ENCODE measurements at places on chromosomes 12 and 14. TPM values are rescaled to one million over a fixed set of nuclear protein-coding genes. Genes with fewer than 3 reads are reported as not detected.

Gene DIO2
- 1.8 TPM for total RNA-seq

Gene C12orf42
- not detected for total RNA-seq

Gene DHRS4L2
- 20.0 TPM for total RNA-seq

Gene CYP46A1
- total RNA-seq = 2.0 TPM

Gene AMN
- total RNA-seq = not detected

Gene PRICKLE1
- total RNA-seq = 12.2 TPM

Gene POTEG
- total RNA-seq = not detected

GRCh38 chr12:42283739-42284138 lies 42.2 kb downstream of the ZCRB1 start:
- no peaks in the 10 kb centered on the region for H3K4me1 ChIP-seq
- H3K27ac ChIP-seq = no peak overlapping the region
- DNase-seq = no peak
- H3K36me3 ChIP-seq = no peaks in the 10 kb centered on the region
- no peak overlapping the region for H3K4me3 ChIP-seq

GRCh38 chr14:53951627-53952303 lies 4.9 kb downstream of the BMP4 start:
- DNase-seq = no peak
- H3K27me3 ChIP-seq = peaks cover 7% of the 10 kb centered on the region
- H3K4me3 ChIP-seq = peak overlapping the region; percentile 49
- peak overlapping the region; percentile 83 for H3K27ac ChIP-seq
- no peaks in the 10 kb centered on the region for H3K36me3 ChIP-seq

DNA sequence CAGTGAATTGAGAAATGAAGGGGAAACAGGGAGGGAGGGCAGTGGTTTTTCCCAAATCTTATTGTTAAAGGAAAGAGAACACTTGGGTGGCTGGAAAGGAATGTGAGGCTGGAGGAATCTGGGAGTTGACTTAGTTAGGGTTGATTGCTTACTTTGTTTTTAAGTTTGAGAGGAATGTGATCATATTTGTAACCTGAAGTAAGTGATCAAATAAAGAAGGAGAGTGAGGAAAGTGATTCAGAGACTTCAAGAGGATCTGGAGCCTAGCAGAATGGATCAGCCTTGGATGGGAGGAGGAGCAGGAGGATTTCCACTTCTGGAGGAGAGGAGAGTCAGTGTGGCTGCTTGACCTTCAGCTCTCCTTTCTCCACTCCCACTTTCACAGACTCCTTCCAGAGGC lies 6.0 kb upstream of the LRP6 start:
- H3K27ac ChIP-seq = no peak overlapping the region
- H3K36me3 ChIP-seq = no peaks in the 10 kb centered on the region
- peaks cover under 1% of the 10 kb centered on the region for H3K4me1 ChIP-seq
- DNase-seq = no peak

- H3K4me3 ChIP-seq = no peak overlapping the region
- H3K36me3 ChIP-seq = no peaks in the 10 kb centered on the region
- H3K27ac ChIP-seq = no peak overlapping the region
- no peak for DNase-seq
- H3K27me3 ChIP-seq = no peaks in the 10 kb centered on the region
Measured at GRCh38 chr12:69653703-69654102, 43.0 kb upstream of the LRRC10 start.

- H3K4me3 ChIP-seq = no peak overlapping the region
- H3K36me3 ChIP-seq = peaks cover 19% of the 10 kb centered on the region
- no peak overlapping the region for H3K27ac ChIP-seq
- H3K4me1 ChIP-seq = no peaks in the 10 kb centered on the region
- DNase-seq = no peak
Measured at GRCh38 chr14:102878970-102879460, 43.4 kb upstream of the AMN start.

DNA sequence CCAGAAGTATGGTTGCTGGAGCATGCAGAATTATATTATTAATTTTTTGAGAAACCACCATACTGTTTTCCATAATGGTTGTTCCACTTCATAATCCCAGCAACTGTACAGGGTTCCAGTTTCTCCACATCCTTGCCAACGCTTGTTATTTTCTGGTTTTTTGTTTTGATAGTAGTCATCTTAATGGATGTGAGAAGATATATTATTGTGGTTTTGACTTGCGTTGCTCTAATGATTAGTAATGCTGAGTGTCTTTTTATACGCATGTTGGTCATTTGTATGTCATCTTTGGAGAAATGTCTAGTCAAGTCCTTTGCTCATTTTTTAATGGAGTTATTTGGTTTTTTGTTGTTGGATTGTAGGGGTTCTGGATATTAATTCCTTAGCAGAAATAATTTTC lies 58.1 kb downstream of the DAAM1 start:
- peaks cover 67% of the 10 kb centered on the region for H3K4me1 ChIP-seq
- no peak for DNase-seq
- H3K27me3 ChIP-seq = no peaks in the 10 kb centered on the region

DNA sequence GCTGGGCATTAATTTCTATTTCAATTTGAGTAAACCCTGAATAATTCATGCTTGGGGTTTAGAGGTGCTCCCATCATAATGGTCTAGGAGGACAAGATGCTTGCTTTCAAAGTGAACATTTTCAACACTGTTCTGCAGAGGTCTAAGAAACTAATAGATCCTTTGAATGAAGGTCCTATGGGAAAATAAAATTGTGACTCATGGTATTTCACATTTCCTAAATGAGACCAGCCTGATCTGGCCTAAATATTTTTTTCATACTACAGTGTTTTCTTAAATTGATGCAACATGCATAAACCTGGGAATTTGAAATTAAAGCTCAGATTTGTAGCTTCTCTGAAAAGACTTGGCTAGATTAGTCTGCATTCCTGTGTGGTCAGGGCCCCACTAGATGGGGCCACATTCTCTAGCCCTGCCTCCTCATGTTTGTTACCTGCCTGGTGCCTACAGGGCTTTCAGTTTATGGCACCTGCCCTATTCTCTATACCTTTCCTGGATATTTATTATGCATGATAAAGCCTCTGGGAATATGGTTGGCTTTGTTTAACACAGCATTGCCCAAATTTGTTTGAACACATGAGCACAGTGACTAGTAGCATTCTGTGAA lies 112.7 kb downstream of the METTL25 start:
- DNase-seq = no peak
- H3K4me1 ChIP-seq = no peaks in the 10 kb centered on the region
- no peaks in the 10 kb centered on the region for H3K27me3 ChIP-seq
- no peaks in the 10 kb centered on the region for H3K36me3 ChIP-seq
- no peak overlapping the region for H3K4me3 ChIP-seq
- H3K27ac ChIP-seq = no peak overlapping the region

- no peak for DNase-seq
- H3K27me3 ChIP-seq = no peaks in the 10 kb centered on the region
- H3K36me3 ChIP-seq = no peaks in the 10 kb centered on the region
- no peak overlapping the region for H3K27ac ChIP-seq
Measured at GRCh38 chr14:74591899-74592298, 20.1 kb downstream of the LTBP2 start.

GRCh38 chr14:90993792-90994191 lies 66.6 kb downstream of the RPS6KA5 start:
- H3K27ac ChIP-seq = no peak overlapping the region
- no peaks in the 10 kb centered on the region for H3K36me3 ChIP-seq
- H3K27me3 ChIP-seq = no peaks in the 10 kb centered on the region

- DNase-seq = no peak
- H3K36me3 ChIP-seq = no peaks in the 10 kb centered on the region
- peaks cover 24% of the 10 kb centered on the region for H3K27me3 ChIP-seq
- H3K4me1 ChIP-seq = peaks cover 27% of the 10 kb centered on the region
Measured at GRCh38 chr12:27965966-27966365, 6.6 kb downstream of the PTHLH start.

- H3K4me3 ChIP-seq = no peak overlapping the region
- no peaks in the 10 kb centered on the region for H3K27me3 ChIP-seq
- DNase-seq = no peak
Measured at GRCh38 chr12:120238839-120239445, 26.6 kb downstream of the PXN start.

GRCh38 chr12:8709124-8709830 lies 11.5 kb downstream of the RIMKLB start:
- peak overlapping the region; percentile 50 for H3K27ac ChIP-seq
- DNase-seq = no peak
- peaks cover 53% of the 10 kb centered on the region for H3K4me1 ChIP-seq
- H3K36me3 ChIP-seq = no peaks in the 10 kb centered on the region
- H3K4me3 ChIP-seq = no peak overlapping the region

- no peaks in the 10 kb centered on the region for H3K36me3 ChIP-seq
- no peak for DNase-seq
- H3K27ac ChIP-seq = peak overlapping the region; percentile 71
Measured at GRCh38 chr12:54439096-54439495, 20.0 kb upstream of the ITGA5 start.

DNA sequence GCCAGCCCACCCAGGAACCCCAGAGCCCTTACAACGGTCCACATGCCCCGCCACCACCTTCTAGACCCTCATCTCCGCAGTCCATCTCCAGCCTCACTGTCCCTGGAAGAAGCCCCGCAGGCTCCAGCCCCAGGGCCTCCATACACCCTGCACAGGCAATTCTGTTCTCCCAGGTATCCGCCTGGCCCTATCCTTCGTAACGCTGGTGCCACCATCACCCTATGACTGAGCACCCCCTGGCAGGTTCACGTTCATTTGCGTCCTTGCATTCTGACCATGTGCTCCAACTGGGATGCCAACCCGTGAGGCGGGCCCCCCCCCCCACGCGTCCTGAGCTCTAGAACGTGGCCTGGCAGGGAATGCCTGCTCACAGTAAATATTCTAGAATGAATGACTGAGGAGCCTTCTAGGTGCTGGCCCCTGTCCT lies 675 bp upstream of the SCARB1 start:
- peaks cover 29% of the 10 kb centered on the region for H3K4me1 ChIP-seq
- DNase-seq = no peak
- H3K27me3 ChIP-seq = no peaks in the 10 kb centered on the region
- H3K4me3 ChIP-seq = peak overlapping the region; percentile 81
- no peaks in the 10 kb centered on the region for H3K36me3 ChIP-seq

Data from sigmoid colon (tissue), 7 donors.